ENCODE measurements at places on chromosomes 13 and 19.

DNA sequence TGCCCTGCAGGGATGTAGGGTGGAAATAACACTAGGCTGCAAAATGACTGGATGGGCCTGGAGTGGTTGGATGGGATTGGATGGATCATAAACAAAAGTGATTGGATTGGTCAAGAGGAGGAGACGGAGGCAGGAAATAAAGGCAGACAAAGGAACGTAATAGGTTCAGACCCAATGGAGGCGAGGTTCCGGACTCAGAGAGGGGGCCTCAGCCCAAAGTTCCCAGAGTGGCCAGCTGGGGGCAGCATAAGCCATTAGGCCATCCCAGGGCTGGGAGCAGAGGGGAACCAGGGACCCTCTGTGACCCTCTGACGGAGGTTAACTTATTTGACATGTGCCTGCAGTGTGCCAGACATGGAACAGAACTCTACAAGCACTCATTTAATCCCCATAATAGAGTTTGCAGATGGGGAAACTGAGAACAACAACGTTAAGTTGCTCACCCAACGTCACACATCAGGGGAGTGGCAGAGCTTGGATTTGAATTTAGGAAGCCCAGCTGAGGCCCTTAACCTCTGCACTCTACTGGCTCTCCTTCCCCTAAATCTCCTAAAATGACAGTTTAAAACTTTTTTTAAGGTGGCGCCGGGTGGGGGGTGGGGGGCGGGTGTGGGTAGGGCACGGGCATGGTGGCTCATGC is 15.3 kb upstream of the MAP1S start:
- DNase-seq: peak; percentile 44

DNA sequence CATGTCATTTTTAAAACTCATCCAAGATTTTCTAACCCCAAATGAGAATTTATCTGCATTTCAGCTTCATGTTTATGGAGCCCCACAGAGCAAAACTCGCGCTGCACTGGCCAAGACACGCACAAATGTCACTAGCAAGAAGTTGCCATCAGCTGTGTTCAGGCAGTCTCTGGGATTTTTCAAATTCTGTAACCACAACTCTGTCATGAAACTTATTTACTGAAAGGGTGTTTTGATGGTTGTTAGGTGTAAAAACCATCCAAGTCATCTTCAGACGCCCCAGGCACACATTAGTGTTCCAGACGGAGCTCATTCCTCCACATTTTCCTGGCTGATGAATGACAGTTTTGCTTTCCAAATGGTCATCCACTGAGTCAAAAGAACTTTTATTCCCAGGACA is 63.4 kb downstream of the SLC7A1 start:
- DNase-seq: no peak

DNA sequence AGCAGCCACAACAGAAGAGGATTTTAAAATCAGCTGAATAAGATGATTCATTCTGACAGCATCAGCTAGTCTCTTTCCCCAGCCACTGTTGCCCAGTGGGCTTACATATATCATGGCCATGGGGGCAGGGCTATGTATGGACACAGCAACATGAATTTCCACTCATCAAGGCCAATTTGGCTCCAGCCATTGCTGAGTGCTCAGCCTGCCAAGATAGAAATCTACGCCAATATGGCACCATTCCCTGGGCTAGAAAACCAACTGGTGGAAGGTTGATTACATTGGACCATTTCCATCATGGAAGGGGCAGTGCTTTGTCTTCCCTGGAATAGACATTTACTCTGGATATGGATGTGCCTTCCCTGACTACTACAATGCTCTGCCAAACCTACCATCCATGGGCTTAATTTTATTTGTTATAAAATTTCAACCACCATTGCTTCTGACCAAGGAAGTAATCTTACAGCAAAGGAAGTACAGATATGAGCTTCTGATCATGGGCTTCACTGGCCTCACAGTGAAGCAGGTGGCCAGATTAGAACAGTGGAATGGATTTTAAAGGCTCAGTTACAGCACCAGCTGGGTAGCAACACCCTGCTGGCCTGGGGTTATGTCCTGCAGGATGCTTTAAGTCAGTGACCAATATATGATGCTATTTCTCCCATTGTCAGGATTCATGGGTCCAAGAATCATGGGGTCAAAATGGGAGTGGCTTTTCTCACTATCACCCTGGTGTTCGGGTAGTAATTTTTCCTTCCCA is 9.8 kb upstream of the ALOX5AP start:
- DNase-seq: peak; percentile 54

GRCh38 chr13:53382008-53382407 is 353.4 kb downstream of the OLFM4 start:
- no peak for DNase-seq

GRCh38 chr19:56091751-56092546 is 29.1 kb downstream of the ZNF787 start:
- DNase-seq: peak; percentile 27

- no peak for DNase-seq
These were observed 3.0 kb downstream of the SIGLEC9 start for GRCh38 chr19:51127755-51128154.

DNA sequence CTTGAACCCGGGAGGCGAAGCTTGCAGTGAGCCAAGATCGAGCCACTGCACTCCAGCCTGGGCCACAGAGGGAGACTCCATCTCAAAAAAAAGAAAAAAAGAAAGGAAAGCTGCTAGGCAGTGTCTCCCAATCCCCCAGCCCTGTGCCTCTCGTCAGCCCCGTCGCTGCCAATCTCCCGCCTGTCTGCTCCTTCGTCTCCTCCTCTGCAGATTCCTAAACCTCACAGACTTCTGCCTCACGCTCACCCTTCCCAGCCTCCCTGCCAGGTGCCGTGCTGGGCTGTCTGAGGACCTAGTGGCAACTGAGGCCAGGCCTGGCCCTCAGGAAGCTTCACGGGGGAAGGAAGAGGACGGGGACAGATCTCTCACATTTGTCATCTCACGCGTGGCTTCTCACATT is 21.5 kb downstream of the DPF1 start:
- DNase-seq: no peak

Data from NCI-H1092 (cell line).